ENCODE measurements at places on chromosomes 2 and 18.

GRCh38 chr2:207939342-207940108 lies 85.8 kb downstream of the PLEKHM3 start:
- DNase-seq, result no peak

- peak; percentile 68 for DNase-seq
Observed at GRCh38 chr2:196376984-196377877, 205.9 kb upstream of the STK17B start.

- peak; percentile 62 for DNase-seq
Observed at GRCh38 chr2:181239201-181239799, 217.9 kb upstream of the ITGA4 start.

- DNase-seq, result peak; percentile 86
Observed at GRCh38 chr2:206915121-206915520, 24.2 kb upstream of the CPO start.

DNA sequence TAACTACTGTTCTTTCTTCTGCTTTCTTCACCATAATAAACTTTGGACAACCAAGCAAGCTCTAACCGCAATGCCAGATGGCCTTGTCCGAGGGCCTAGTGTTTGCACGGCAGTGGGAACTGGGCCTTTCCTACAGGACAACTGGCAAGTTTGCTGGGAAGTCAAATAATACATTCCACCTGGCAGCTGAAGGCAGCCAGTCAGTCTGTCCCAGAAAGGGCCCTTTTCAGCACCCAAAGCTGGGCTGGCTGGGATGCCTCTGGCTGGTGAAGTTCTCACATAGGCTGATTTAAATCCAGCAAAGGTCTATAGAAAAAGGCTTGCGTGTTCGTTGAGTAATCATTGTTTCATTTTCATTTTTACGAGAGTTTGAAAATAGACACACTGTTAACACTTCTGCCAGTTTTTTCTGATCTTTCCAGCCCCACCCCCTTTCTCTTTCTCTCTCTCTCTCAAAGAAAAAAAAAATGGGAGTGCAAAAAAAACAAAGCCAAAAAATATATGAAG lies 110.0 kb upstream of the EPAS1 start:
- peak; percentile 86 for DNase-seq

- DNase-seq, result no peak
Observed at GRCh38 chr2:209671020-209671680, 100.5 kb upstream of the UNC80 start.

GRCh38 chr2:69742322-69742952 lies 503 bp downstream of the ANXA4 start:
- DNase-seq, result no peak

DNA sequence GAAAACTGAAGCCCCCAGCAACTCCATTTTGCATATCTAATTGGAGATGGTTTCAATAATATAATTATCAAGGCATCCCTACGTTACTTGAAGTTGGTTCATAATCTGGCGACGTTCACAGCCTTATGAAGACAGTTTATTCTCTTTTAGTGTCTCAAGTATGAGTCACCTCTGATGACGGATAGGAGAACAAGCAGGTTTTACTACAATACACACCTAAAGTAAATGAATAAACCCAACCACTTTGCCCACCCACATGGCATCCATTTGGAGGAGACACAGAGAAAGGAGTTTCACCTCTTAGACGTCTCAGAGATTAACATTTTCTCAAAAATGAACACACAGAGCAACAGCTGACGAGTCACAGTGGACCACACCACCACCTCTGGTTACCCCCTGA lies 40.8 kb downstream of the BCL11A start:
- no peak for DNase-seq

DNA sequence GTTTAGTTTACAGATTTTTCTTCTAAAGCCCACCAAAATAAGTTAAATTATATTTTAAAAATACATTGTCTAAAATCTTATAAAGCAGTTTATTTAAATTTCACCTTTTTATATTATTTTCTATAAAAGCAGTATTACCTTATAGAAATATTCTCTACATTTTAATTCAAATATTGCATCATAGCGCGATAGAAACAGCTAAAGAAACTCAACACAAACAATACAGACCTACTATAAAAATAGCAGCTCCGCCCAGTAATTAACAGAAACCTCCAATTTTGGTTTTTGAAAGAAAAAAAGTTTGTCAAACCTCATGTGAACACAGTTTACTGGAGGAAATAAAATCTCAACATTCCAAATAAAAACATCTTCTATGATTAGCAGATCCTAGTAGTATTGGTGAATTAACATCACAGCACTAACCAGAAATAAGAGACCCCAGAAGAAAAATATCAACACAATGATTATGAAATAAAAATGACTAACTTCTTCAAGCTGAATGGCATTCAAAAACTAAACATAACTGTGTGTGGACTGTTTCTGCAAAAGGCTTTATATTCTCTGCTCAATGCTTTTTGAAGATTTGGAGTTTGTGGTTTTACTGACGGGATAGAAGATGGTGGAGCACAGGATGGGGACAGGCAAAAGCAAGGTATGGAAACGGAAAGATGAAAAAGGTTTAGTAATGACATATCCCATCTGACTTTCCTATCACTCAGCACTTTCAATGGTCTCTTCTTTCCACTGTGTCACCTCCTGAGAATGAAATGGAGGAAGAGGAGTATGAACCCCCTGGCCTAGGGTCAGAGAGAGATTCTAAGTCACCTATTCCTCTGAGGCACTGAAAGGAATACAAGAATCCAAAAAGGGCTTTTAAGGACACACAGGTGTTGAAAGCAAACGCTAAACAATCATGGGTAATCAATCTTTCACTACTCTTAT lies 17.5 kb downstream of the MAP4K3 start:
- no peak for DNase-seq

Data from inflammatory macrophage treated with lipopolysaccharide for 4 hours (primary cell).